ENCODE measurements at places on chromosomes 6 and 20. TPM values are rescaled to one million over a fixed set of nuclear protein-coding genes. Genes with fewer than 3 reads are reported as not detected.

Gene PDE10A
- total RNA-seq: 9.2 TPM

Gene NDUFAF4
- 10.6 TPM for total RNA-seq

DNA sequence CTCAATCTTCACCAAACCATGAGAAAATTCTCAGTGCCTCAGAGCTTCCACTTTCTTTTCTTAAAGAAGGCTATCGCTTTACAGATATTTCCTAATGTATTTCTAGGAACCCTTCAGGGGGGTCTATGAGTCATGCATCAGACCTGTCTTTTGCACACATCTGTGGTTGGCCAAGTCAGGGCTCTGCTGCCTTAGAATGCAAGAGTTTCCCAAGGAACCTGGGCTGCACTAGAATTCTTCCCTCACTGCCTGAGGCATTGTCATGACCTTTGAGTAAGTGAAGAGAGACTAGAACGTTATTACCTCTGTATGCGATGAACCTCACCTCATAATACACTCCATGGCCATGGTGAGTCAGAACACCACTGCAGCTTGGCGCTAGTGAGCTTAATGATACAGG, 365.0 kb upstream of the ID4 start:
- DNase-seq: no peak

Gene NRN1
- total RNA-seq: 19.7 TPM

GRCh38 chr6:112310439-112311125, 36.5 kb upstream of the RFPL4B start:
- no peak for DNase-seq

DNA sequence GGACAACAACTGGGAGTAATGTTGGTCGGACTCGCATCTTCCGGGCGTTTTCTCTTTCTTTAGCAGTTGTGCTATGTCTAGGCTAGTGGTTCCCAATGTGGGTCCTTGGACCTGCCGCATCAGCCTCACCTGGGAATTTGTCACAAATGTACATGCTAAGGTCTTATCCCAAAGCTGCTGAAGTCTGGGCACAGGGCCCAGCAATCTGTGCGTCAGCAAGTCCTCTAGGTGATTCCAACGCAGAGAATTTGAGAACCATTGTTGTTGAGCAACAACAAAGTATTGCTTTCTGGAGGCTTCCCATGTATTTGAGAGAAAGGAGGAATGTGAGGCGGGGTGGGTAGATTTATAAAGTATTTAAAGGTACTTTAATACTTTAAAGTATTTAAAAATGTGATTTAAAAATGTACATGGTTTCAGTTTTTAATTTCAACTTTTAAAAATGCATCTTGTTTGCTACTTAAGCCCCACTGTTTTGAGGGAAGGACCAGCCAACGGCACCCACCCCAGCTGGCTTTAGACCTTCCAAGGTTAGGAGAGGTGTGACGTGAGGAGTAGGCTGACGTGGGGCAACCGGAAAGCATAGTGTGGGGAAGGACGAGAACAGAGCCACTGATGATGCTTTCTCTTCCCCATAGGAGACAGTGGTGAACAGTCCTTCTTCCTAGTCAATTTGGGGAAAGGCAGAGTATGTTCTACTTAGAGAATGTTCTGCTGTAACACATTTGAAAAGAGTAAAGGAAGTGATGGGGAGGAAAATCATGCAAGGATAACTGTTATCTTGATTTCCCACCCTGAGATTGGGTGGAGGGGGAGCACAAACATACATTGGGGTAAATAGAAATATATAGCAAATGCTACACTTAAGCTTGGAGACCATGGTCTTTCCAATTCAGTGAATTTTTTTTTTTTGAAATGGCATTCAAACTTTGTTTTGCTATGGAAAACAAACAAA, 4.3 kb downstream of the UST start:
- DNase-seq: no peak

Gene RPS18
- 3,055 TPM for total RNA-seq

GRCh38 chr20:10504994-10505730, 70.1 kb downstream of the SLX4IP start:
- DNase-seq: peak; percentile 58

GRCh38 chr20:21693322-21693721, 12.1 kb upstream of the PAX1 start:
- DNase-seq: no peak

- no peak for DNase-seq
Observed at GRCh38 chr20:824490-824889, 9.0 kb upstream of the FAM110A start.

Gene IL17A
- not detected for total RNA-seq

Gene RNF182
- 1.1 TPM for total RNA-seq

GRCh38 chr6:80769106-80769505, 662.6 kb downstream of the BCKDHB start:
- peak; percentile 32 for DNase-seq

DNA sequence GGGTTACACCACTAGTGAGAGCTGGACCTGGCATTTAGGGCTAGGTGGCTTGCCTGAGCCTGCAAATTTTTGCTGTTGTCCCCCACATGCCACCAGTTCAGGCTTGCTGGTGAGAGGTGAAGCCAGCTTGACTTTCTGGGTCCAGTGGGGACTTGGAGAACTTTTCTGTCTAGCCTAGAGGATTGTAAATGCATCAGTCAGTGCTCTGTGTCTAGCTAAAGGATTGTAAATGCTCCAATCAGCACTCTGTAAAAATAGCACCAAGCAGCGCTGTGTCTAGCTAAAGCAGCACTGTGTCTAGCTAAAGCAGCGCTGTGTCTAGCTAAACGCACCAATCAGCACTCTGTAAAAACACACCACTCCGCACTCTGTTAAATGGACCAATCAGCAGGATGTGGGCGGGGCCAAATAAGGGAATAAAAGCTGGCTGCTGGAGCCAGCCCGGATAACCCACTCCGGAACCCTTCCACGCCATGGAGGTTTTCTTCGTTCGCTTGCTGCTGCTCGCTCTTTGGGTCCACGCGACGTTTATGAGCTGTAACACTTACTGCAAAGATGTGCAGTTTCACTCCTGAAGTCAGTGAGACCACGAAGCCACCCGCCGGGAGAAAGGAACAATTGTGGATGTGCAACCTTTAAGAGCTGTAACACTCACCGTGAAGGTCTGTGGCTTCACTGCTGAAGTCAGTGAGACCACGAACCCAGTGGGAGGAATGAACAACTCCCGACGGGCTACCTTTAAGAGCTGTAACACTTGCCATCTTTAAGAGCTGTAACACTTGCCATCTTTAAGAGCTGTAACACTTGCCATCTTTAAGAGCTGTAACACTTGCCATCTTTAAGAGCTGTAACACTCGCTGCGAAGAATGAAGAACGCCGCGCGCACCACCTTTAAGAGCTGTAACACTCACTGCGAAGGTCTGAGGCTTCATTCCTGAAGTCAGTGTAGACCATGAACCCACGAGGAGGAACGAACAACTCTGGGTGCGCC, 27.3 kb downstream of the GMPR start:
- DNase-seq: no peak

- no peak for DNase-seq
Observed at GRCh38 chr6:152176268-152176667, 368.8 kb downstream of the ESR1 start.

Gene RAB22A
- total RNA-seq: 16.7 TPM

GRCh38 chr6:170490259-170490658, 62.8 kb downstream of the PSMB1 start:
- no peak for DNase-seq

- DNase-seq: no peak
Observed at GRCh38 chr20:24781418-24781980, 167.6 kb upstream of the CST7 start.

GRCh38 chr20:10357974-10358373, 76.0 kb downstream of the MKKS start:
- no peak for DNase-seq

DNA sequence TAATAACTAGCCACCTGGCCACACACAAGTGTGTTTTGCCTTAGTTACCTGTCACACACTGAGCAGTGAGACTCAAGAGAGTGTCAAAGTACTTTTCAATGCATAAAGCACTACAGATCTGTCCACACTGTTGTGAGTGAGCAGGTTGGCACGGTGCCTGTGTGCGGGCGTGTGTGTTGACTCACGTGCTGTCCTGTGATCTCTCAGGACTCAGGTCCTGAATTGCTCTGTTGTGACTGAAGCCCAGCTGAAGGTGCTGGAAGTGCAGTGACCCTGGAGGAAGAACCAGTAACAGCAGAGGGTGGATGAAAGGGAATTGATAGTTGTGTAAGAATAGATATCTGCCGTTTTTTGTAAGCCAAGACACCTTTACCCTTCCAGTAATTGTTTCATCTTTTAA, 18.3 kb downstream of the SLC16A10 start:
- DNase-seq: no peak

Gene ASIP
- 7.6 TPM for total RNA-seq

Gene NDRG3
- total RNA-seq: 15.4 TPM

DNA sequence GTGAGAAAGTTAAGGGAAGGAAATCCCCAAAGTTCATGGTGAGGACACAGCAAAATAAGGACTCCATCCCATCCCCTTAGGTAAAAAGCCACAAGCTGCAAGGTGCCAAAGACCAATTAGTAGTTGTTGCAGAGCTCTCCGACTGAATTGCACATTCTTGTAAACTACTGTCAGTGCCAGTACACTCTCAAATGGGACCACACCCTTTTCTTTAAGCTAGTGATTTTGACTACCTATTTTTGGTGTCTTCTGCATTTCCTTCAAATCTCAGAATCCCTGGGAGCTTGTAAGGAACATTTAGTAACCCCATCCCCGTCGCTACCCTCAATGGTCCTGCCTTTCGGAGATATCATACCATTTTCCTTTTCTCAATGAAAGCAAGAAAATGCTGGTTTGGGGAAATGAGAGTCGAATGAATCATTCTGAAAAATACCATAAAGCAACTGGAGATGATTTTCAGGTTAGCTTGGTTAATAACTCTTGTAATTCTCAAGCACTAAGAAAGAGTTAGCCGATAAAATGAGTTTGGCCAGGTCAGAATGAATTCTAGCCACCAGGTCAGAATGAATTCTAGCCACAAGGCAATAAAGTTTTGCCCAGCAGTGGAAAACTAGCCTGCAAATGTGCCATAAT, 5.2 kb upstream of the HMGN3 start:
- DNase-seq: no peak

Gene CCN2
- total RNA-seq: 83.1 TPM

GRCh38 chr6:42571611-42572342, 7.9 kb downstream of the UBR2 start:
- DNase-seq: no peak

All from skin of body (tissue), 3 donors.